ENCODE measurements at places on chromosomes 12 and 14. TPM values are rescaled to one million over a fixed set of nuclear protein-coding genes. Genes with fewer than 3 reads are reported as not detected.

Gene RERG
- total RNA-seq: 83.8 TPM

Gene MEG3
- total RNA-seq: not detected

Gene GDF3
- total RNA-seq: not detected

Gene TAS2R10
- total RNA-seq: 0.84 TPM

DNA sequence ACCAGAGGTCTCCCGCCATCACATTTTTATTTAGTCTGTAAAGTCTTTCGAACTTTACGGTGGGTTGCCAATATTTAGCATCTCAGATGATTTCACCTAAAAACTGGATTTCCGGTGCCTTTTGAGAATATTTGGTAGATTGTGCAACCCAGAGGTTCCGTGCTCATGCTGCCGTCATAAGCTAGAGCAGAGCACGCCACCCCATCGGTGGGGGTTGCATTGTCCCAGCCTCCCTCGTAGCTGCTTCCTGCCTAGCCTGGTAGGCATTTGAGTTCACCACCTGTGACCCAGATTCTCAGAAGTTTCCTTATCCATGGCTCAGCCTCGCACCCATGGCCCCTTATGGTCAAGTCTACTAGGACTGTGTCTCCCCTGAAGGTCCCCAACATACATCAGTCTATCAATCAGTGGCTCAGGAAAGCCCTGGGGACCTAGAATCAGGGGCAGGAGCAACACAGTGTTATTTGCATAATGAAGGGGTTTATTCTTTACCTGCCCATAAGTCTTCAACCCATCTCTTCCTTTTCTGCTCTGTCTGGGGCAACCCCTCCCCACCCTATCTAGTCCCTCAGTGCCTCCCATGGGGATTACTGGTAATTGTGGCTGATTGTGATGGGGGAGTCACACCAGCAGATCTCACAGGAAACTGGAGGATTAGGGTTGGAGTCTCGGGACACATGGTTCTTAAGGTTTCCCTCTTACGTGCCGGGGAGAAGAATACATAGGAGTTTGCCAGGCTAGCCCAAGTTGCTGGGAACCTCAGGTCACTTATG lies 152.3 kb downstream of the PHETA1 start:
- H3K36me3 ChIP-seq: no peaks in the 10 kb centered on the region
- H3K4me3 ChIP-seq: no peak overlapping the region
- DNase-seq: no peak
- no peak overlapping the region for H3K27ac ChIP-seq

GRCh38 chr14:100714258-100714892 lies 12.3 kb upstream of the DLK1 start:
- no peak overlapping the region for H3K27ac ChIP-seq
- DNase-seq: no peak
- H3K4me3 ChIP-seq: no peak overlapping the region

GRCh38 chr12:76591476-76591875 lies 31.9 kb upstream of the OSBPL8 start:
- H3K4me3 ChIP-seq: no peak overlapping the region
- no peaks in the 10 kb centered on the region for H3K36me3 ChIP-seq
- H3K27me3 ChIP-seq: no peaks in the 10 kb centered on the region
- no peaks in the 10 kb centered on the region for H3K4me1 ChIP-seq

DNA sequence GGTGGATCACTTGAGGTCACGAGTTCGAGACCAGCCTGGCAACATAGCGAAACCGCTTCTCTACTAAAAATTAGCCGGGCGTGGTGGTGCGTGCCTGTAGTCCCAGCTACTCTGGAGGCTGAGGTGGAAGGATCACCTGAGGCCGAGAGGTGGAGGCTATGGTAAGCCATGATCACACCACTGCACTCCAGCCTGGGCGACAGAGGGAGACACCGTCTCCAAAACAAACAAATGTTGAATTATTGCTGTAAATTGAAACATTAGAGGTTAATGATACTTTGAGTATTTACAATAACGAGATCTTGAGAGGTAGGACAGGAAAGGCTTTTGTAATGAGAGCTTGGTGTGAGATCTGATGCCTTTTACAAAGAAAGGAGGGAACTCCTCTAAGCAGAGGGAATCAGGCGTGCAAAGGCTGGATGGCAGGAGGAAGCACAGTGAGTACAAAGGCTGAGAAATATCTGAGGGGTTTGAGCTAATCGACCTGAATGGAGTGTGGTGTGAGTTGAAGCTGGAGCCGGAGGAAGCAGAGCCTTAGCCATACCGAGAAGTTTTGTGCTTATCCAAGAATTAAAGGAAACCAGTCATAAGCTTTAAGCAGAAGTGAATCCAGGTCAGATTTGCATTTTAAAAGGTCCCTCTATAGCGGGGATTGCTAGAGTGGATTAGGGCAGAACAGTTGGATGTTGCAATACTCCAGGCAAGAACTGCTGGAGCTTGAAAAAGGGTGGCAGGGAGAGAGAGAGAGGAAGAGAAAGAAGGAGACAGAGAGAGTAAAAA lies 1.1 kb downstream of the RHNO1 start:
- H3K4me3 ChIP-seq: peak overlapping the region; percentile 90
- no peaks in the 10 kb centered on the region for H3K27me3 ChIP-seq
- H3K27ac ChIP-seq: peak overlapping the region; percentile 98
- peaks cover 18% of the 10 kb centered on the region for H3K4me1 ChIP-seq
- DNase-seq: no peak

DNA sequence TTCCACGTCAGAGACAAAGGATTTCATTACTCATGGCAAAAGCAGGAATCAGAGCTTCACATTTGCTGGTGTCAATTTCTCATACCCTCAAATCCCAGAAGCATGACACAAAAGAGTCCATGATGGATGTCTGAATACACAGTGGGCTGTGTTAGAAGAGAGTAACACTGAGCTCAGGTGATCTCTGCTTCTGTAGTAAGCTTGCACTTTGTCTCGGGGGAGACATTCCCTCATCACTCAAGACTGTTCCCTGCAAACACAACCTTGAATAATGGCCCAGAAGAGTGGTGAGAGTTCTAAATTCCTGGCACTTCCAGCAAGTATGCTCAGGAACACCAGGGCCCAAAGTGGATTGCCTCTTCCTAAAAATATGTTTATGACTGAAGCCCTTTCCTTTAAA lies 1787.2 kb upstream of the SEL1L start:
- DNase-seq: no peak
- H3K27me3 ChIP-seq: no peaks in the 10 kb centered on the region
- H3K36me3 ChIP-seq: no peaks in the 10 kb centered on the region
- no peak overlapping the region for H3K27ac ChIP-seq

DNA sequence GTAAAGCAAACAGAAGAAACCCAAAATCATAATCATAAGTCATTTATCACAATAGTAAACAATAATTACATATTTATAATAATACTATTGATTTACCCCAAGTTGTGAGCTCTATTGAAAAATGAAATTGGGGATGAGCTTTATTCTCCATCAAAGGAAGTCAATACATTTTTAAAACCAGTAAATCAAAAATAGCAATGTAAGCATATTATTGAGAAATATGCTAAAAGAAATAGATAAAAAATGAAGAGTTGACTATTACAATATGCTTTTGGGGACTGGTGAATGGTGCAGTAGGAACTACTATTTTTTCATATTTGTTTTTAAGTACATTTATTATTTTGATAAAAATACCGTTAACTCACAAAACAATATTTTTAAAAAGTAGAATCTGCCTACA lies 31.2 kb upstream of the STK38L start:
- no peak overlapping the region for H3K27ac ChIP-seq
- no peaks in the 10 kb centered on the region for H3K4me1 ChIP-seq
- H3K36me3 ChIP-seq: no peaks in the 10 kb centered on the region
- H3K27me3 ChIP-seq: no peaks in the 10 kb centered on the region
- H3K4me3 ChIP-seq: no peak overlapping the region
- no peak for DNase-seq

DNA sequence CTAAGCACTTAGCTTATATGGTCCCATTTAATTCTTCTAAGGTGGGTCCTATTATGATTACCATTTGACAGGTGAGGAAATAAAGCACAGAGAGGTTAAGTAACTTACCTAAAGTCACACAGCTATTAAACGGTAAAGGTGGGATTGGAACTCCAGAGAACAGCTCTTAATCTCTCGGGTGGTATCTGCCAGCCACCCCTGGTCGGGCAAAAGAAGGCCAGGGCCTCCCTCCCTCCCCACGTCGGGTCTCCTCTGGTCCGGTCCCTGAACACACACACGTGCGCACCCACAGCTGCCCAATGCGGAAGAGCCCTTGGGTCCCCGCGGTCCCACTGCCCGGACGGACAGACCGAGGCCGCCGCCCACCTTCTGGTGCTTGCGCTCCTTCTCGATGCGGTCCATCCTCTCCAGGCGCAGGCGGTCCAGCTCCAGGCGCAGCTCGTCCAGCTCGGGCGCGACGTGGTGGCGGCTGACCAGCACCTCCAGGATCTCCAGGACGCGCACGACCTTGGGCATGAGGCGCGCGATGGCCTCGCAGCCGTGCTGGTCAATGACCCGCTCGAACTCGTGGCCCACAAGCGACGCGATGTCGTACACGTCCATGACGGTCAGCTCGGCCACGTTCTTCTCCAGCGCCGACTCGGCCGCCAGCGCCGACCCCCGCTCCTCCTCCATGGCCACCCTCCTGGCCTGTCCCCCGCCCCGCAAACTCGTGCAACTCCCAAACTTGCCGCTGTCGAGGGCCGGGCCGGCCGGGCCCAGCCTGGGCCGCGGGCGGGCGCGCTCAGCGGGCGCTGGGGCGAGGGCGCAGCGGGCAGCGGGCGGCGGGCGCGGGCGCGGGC lies 490 bp downstream of the RILPL1 start:
- H3K4me1 ChIP-seq: peaks cover 30% of the 10 kb centered on the region
- peak overlapping the region; percentile 84 for H3K4me3 ChIP-seq
- peaks cover 3% of the 10 kb centered on the region for H3K27me3 ChIP-seq
- H3K27ac ChIP-seq: peak overlapping the region; percentile 82

DNA sequence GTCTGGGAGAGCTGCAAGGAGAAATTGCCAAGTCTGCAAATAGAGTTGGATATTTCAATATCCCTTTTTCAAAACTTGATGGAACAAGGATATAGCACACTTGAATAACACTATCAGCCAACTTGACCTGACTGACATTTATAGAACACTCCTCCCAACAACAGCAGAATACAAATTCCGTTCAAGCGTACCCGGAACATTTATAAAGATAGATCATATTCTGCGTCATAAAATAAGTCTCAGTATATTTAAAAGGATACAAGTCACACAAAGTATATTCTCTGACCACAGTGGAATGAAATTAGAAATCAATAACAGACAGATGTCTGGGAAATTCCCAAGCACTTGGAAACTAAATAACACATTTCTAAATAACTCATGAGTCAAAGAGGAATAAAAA lies 29.0 kb upstream of the MEG3 start:
- H3K4me3 ChIP-seq: no peak overlapping the region
- no peak overlapping the region for H3K27ac ChIP-seq
- no peaks in the 10 kb centered on the region for H3K36me3 ChIP-seq
- H3K27me3 ChIP-seq: peaks cover 51% of the 10 kb centered on the region
- H3K4me1 ChIP-seq: no peaks in the 10 kb centered on the region
- DNase-seq: no peak

GRCh38 chr12:9760120-9760519 lies 581 bp downstream of the CD69 start:
- peaks cover 12% of the 10 kb centered on the region for H3K27me3 ChIP-seq
- DNase-seq: no peak
- H3K4me3 ChIP-seq: no peak overlapping the region
- H3K36me3 ChIP-seq: no peaks in the 10 kb centered on the region

DNA sequence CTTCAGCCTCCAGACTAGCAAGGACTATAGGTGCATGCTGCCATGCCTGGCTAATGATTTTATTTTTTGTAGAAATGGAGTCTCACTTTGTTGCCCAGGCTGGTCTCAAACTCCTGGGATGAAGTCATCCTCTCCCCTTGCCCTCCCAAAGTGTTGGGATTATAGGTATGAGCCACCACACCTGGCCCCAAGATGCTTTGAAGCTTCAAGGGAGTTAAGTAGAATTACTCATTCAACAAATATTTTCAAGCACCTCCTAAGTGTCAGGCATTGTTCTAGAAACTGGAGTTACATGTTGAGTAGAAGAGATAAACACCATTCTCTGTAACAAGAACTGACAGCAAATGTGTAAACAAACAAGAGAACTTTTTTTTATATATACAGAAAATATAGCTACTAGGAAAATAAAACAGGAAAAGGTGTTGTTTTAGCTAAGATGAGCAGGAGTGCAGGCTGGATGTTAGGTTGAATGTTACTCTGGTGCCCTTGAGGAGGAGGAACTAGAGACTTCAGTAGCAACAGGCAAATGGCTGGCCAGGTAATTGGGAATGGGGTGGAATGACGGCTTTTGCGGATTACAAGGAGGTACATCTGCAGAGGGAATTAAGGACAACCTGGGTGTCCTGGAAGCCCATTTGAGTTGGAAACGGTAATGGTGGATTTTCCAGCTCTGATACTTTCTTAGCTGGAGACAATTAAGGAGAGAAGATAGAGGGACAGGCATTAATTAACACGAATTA lies 32.0 kb upstream of the CFAP54 start:
- DNase-seq: no peak
- H3K4me3 ChIP-seq: no peak overlapping the region
- no peaks in the 10 kb centered on the region for H3K36me3 ChIP-seq

GRCh38 chr12:88401155-88401554 lies 179.1 kb downstream of the KITLG start:
- no peaks in the 10 kb centered on the region for H3K36me3 ChIP-seq
- H3K4me3 ChIP-seq: peak overlapping the region; percentile 50
- peaks cover 11% of the 10 kb centered on the region for H3K4me1 ChIP-seq
- no peak for DNase-seq
- no peak overlapping the region for H3K27ac ChIP-seq
- no peaks in the 10 kb centered on the region for H3K27me3 ChIP-seq

DNA sequence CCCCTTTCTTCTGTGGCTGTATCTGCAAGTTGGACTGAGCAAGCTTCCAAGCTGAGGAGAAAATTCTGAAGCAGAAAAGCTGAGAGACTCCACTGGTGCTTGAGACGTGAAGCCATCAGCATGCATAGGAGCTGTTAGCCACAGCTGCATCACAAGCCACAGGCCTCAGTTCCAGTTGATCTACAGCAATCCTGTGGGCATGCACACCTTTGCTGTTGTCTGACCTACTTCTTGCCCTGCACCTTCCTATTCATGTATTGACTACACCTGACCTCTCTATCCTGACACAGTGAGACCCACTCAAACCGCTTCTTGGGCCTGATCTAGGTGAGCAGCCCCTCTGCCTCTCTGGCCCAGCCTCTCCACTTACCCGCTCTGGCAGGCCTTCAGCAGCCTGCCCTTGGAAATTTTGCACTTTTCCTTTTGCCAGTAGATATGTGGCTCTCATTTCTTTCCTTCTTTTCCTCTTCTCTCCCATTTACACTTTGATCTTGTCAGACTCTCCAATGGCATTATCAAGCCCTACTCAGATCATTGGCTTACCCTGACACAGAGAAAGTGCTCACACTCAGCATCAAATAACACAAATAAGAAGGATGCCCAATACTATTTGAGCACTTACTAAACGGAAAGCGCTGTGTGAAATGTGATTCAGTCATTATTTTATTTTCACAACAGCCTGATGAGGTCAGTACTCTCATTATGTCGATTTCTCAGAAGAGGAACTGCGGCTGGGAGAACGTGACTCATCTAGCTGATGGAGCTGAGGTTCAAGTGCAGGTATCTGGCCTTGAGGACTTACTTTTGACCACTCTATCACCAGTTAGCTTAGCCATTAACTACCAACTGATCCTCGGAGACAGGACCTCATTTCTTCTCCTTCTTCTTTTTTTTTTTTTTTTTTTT lies 21.9 kb upstream of the PTGR2 start:
- H3K4me3 ChIP-seq: no peak overlapping the region
- no peak for DNase-seq
- no peaks in the 10 kb centered on the region for H3K36me3 ChIP-seq
- peak overlapping the region; percentile 36 for H3K27ac ChIP-seq

GRCh38 chr12:120238839-120239445 lies 26.6 kb downstream of the PXN start:
- H3K36me3 ChIP-seq: no peaks in the 10 kb centered on the region
- peak overlapping the region; percentile 82 for H3K27ac ChIP-seq
- H3K27me3 ChIP-seq: no peaks in the 10 kb centered on the region
- no peak overlapping the region for H3K4me3 ChIP-seq
- no peak for DNase-seq

Measured in osteocyte (in vitro differentiated cells).